Pulmonary artery endothelial cell (primary cell): ENCODE measurements at places on chromosomes 6 and 20.

DNA sequence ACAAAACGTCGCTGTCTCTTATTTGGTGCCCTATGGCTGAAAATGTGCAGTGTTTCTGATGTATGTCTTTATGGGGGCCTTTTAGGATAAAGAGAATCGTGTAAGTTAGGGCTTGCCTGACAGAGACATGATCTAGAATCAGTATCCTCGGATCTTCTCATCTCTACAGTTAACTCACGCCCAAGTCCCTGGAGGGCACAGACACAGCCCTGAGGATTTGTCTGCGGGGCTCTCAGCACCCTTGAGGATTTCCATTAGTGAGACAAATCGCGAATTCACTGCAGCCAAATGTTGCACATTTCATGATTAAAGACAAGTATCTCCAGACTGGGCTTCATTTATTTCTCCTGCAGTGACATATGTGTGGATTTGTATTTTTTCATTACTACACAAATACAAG lies 552.7 kb downstream of the C6orf118 start:
- DNase-seq: no peak

- DNase-seq: peak; percentile 90
These were observed 321.1 kb downstream of the SYNE1 start for GRCh38 chr6:152316024-152316423.

DNA sequence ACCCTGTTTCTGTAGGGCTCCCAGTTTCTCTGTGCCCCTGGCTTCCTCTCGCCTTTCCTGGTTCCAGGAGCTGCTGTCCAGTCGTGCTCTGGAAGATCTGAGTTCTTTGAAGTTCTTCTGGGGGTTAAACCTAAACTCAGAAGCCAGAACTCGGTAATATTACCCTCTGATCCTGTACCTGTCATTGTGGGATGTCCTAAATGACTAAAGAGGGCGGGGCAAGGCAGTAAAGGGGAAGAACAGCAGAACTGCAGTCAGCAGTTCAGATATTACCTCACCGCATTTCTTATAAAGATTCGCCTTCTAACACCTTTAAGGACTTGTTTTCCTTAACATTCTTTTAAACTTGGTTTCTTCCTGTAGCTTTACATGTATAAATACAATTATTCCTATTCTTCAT lies 63.9 kb downstream of the FAM120B start:
- DNase-seq: no peak

DNA sequence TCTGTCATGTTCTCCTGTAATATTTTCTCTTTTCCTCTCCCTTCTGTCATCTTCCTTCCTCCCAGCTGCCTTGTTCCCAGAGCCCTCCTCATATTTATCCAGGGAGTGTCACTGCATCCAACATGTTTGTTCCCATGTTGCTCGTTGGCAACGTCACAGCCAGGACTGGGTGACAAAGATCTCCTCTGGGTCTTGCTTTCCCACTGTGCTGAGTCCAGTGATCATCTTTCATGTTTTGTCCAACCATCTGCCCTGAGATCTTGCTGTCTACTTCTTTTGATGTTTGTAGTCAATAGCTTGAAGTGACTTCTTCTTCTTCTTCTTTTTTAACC lies 26.6 kb downstream of the FARS2 start:
- no peak for DNase-seq

DNA sequence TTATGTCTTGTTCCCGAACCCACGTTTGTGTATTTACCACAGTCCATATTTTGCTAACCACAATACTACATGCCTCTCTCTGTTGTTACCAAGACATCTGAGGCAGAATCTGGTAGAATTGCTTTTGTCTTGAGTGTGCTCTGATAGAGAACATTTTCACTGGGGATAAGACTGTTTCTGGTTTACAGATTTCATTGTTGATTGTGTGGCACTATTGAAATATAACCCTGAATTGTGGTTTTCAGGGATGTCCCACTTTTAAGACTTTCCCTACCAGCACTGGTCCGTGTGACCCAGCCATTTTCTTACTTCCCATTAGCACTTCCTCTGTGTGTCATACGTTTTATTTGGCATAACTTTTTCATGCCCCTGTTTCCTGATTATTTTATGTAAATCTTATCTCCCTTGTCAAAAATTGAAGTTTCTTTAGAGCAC lies 12.2 kb downstream of the NCOA7 start:
- no peak for DNase-seq

GRCh38 chr20:56815796-56816195 lies 186.7 kb downstream of the TFAP2C start:
- DNase-seq: no peak

- no peak for DNase-seq
These were observed 90.2 kb upstream of the TOX2 start for GRCh38 chr20:43824309-43825050.

DNA sequence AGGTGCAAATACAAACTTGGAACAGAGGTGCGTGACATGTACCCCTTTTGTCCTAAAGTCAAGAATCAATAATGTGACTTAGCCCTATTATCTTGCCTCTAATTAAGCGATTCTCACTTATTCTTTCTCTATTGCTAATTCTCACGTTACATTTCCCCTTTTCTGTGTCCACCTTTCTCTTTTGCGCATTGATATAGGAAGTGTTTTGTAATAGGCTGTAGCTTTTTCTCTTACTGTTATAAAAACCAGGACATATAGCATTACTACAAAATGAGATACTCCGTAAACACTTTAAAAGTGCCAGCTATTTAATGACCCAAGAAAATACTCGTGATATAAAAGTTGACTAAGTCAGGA lies 669 bp upstream of the TMEM30A start:
- no peak for DNase-seq

DNA sequence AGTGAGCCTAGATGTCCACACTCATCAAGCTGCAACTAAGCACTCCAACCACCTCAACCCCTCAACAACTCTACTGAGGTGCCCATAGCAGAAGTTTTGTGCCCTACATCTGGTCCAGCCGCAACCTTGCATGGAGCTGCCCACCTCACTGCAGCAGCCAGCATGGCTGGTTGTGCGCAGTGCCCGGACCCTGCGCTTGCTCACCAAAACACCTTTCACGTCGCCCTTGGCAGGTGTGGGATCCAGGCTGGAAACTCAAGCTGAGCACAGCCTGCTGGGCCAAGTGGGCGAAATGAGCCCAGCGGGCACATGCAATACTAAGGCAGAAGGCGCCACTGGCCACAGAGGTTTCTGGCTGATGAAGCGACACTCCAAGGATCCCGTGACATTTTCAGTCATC lies 902.4 kb downstream of the TBC1D32 start:
- no peak for DNase-seq

GRCh38 chr6:5763407-5763806 lies 243.3 kb downstream of the NRN1 start:
- no peak for DNase-seq

DNA sequence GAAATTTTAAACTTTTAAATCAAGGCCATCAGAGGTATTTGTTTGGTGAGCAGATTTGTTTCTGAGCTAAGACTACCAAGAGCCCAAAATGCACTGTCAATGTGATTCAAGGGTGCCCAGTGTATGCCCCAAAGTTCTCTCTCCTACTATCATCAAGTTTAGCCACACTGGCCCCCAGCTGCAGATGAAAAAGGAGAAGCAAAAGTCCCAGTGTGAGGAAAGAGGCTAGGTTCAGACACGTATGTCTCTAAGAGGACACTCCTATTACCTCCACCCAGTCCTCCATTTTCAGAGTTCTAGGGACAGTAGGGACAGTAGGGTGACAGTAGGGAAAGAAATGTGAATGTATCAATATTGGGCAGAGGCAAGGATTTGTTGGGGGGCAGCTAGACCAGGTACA lies 230.8 kb downstream of the CD83 start:
- DNase-seq: no peak

DNA sequence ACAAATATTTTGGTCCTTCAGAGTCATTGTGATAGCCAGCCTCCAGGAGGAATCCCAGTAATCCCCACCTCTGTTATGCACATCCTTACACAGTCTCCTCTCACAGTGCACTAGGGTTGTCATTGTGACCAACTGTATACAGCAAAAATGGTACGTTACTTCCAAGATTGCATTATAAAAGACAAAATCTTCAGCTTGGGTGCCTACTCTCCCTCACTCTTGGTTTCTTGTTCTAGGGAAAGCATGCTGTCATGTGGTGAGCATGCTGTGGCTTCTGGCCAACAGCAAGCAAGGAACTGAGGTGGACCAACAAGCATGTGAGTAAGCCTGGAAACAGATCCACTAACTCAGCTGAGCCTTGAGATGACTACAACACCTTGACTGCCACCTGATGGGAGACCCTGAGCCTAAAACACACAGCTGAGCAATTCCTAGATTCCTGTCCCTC lies 130.1 kb upstream of the DST start:
- DNase-seq: no peak

DNA sequence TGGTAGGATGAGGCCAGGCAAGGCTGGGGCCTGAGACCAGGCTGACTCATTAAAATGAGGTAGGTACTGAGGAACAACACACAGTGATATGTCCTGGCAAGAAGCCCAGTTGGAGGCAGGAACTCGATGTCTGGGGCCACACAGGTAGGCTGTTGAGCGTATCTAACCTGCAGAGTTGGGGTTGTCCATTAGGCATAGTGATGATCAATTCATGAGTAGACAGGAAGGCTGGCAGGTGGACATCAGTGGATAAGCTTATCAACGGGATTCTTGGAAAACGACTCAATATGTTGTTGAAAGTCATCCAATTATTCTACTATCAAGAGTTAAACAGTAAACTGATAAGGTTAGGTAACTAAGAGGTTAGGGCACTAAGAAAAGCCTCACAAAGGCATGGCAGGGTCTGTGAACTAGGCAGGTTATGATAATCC lies 193.2 kb upstream of the COL21A1 start:
- no peak for DNase-seq

DNA sequence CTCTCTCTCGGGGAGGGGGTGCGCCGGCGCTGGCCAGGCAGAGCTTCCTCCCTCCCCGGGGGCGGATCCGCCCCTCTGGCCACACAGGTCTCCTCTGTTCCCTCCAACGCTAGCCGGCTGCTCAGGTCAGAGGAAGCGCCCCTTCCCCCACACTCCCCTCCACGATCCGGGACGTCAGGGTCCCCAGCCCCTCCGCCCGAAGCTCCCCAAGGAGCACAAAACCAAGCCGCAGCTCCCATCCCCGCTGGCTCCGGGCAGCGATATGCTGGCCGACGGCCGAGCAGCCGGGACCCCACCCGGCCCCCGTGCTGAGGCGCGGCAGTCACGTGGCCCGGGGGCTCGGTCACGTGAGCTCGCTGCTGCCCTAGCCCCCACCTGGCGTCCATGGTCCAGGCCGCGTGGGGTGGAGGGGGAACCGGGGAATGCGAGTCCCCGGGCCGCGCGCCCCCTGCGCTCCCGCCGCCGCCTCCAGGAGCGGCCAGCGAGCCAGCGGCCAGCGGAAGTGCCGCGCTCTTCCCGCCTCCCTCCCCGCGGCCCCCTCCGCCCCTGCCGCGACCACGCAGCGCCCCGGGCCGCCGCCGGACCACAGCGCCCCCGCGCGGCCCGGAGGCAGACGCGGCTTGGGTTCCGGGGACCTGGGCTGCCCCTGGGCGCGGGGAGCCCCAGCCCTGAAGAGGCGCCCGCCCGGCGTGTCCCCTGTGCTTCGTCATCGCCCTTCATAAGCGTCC lies at the start of gene SLC35B2:
Gene SLC35B2, minus strand, starts transcription at position 504 of the 728 bp plus-strand sequence. Its CDS starts 118 bp downstream, at position 386.
- DNase-seq: no peak

DNA sequence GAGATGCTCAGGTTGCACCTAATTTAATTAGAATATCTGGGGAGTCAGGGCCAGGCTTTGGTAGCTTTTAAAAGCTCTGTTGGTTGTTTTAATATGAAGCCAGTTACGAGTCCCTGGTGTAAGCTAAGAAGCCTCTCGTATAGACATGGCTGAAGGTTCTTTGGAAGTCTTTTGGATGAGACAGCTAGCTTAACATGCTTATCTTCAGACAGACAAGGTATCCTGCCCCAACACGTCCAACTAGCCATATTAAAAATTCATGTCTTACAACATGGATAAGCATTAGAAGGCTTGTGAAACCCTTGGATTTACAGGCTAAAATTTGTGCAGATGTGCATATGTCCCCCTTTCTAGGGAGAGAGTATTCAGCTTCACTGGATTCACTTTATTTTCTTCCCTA lies 105.7 kb upstream of the KCNK16 start:
- no peak for DNase-seq

DNA sequence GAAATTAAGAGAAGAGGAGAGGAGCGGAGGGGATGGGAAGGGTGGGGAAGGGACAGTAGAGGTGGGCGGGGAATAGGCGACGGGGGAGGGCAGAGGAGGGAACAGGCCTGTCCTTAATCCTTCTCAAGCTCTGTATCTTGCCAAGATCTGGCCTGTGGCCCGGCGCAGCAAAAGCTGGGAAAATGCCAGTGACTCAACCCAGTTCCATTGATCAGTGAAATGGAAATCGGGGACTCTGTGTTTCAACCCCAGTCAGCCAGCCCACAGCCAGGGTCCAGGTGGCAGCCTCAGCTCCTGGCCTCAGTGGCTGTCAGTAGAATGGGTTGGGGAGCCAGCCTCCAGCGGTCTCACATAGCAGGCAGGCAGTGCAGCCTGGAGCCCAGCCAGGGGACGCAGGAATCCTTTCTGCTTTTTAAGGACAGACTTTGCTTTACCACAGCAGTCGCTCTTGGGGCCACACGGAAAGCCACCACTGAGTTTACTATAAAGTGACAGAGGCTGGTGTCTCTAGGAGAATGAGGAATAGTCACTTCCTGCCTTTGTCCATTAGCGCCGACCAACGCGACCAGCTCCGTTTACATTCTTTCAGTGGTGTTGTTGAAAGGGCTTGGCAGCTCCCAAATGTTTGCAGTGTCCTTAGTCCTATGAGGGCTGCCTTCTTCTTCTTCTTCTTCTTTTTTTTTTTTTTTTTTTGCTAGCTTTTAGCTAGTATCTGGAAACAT lies 128.0 kb downstream of the RIN2 start:
- peak; percentile 37 for DNase-seq

GRCh38 chr20:38673725-38674091 lies 50.6 kb upstream of the SLC32A1 start:
- no peak for DNase-seq

DNA sequence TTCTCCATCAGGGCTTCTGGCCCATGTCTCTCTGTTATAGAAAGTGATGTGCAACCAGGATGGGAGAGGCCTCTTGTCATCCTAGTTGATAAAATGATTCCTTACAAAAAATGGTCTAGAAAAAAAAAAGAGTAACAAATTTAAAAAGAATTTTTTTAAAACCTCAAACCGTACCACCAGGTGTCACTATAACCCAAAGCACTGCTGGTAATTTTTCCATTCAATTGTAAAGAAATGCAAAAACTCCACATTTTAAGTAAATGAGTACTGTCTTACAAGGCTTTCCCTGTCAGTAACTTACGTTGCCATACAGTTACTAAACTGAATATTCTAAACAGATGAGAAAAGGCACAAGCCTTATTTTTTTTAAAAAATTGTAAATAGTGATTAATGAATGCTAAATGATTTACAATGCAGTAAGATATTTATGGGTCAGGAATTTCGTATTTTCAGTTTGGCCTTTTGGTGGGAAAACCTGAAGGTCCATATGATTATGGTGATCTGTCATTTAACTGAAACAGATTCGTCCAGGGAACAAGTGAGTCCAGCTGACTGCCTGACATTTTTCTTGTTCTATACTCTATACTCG lies 95.4 kb downstream of the OGFRL1 start:
- no peak for DNase-seq

- no peak for DNase-seq
These were observed 18.5 kb downstream of the SNRPB start for GRCh38 chr20:2451939-2452732.
